WERI-Rb-1 (cell line): ENCODE measurements at places on chromosomes 6 and 20.

GRCh38 chr6:6686748-6687601, 98.5 kb downstream of the LY86 start:
- DNase-seq: peak; percentile 99

DNA sequence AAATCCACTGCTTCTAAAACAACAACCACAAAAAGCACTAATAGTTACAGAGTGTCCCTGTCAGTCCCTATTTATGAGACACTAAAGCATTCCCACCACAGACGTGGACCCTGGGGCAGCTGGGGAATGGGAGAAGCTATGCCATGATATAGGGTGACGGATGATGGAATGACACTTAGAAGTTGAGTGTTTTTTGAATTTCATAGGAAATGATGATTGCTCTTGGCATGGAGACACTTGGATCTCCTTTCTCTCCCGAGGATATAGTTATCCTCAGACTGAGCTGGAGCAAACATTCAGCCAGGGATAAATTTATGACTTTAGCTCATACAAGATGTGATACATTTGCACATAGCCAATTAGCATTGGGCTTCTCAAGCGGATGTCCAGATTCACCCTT, 151.2 kb downstream of the EDN3 start:
- DNase-seq: no peak

GRCh38 chr20:22288957-22289356, 295.4 kb downstream of the FOXA2 start:
- no peak for DNase-seq

GRCh38 chr6:79813143-79813850, 134.1 kb downstream of the ELOVL4 start:
- DNase-seq: no peak

DNA sequence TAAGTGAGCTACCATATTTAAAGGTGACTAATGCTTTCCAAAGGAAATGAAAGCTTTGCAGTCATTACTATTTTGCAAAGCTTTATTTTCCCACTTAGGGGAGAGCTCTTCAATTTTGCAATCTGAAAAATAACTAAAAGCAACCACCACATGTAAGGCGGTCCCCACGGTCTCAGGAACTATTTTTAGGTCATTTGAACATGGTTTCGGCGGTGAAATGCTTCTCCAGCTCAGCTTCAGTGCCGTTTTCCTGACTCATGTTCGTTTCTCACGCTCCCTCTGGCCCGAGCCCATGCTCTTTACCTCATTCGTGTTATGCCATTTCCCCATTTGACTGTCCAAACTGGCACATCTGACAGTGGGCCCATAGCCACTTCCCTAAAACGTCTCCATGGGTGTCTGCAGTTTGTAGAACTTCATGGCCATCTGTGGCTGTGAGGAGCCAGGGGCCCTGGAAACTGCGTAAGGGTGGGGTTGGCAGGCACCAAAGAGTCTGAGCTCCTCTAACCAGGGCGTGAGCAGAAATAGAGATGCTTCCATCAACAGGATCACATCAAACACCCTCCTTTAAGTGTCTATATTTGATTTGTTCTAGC, 46.5 kb downstream of the ADTRP start:
- no peak for DNase-seq

DNA sequence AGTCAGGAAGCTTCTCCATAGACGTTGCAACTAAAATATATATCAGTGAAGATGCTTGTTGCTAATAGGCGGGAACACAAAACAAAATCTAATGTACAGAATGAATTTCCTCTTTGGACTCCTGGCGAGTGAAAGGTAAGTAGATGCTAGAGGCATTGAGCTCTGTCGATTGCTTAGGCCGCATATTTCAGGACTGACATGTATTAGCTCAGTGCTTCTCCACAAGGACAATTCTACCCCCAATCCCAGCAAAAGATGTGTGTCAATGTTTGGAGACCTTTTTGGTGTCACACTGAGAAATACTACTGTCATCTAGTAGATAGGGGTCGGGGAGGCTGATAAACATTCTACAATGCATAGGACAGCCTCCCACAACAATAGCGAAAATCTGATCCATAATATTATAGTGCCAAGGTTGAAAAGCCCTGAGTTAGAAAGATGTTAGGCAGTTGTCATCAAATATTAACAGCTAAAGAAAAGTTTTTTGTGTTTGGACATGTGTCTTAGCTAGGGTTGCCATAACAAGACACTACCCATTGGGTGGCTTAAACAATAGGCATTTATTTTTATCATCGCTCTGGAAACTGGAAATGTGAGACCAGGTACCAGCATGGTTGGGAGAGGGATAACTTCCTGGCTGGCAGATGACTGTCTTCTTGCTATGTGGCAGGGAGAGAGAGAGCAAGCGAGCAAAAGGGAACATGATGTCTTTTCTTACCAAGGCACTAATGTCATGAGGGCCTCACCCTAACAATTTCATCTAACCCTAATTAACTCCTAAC, 48.0 kb upstream of the BCAS1 start:
- no peak for DNase-seq

- DNase-seq: no peak
Observed at GRCh38 chr6:132900849-132901248, 86.5 kb downstream of the RPS12 start.

GRCh38 chr20:8670893-8671215, 398.0 kb upstream of the PLCB4 start:
- DNase-seq: peak; percentile 63

GRCh38 chr6:85047818-85048217, 283.4 kb upstream of the TBX18 start:
- no peak for DNase-seq

DNA sequence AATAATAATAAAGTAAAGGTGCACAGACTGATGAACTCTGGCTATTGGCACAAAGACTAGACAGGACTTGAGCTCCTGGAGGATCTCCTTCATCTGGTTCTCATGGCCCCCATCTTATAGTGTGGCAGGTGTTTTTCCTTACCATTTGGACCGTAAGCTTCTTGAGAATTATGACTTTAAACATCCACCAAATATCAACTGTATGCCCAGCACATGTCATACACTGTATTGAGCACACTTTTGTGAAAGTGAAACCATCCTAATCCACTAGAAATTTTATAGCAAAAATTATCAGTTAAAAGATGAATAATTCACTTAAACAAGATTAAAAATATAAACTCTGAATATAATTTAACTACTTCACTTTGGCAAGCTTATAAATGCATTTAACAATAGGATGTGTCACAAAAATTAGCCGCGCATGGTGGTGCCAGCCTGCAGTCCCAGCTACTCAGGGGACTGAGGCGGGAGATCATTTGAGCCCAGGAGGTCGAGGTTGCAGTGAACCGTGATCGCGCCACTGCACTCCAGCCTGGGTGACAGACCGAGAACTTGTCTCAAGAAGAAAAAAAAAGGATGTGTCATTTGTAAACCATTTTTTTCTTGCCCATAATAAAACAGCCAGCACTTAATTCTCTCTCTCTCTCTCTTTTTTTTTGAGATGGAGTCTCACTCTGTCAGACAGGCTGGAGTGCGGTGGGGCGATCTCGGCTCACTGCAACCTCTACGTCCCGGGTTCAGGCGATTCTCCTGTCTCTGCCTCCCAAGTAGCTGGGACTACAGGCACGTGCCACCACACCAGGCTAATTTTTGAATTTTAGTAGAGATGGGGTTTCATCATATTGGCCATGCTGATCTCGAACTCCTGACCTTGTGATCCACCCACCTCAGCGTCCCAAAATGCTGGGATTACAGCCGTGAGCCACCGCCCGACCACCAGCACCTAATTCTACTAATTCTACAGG, 9.1 kb downstream of the HIVEP2 start:
- no peak for DNase-seq

GRCh38 chr6:158506601-158507000, 53.3 kb upstream of the TMEM181 start:
- peak; percentile 50 for DNase-seq

DNA sequence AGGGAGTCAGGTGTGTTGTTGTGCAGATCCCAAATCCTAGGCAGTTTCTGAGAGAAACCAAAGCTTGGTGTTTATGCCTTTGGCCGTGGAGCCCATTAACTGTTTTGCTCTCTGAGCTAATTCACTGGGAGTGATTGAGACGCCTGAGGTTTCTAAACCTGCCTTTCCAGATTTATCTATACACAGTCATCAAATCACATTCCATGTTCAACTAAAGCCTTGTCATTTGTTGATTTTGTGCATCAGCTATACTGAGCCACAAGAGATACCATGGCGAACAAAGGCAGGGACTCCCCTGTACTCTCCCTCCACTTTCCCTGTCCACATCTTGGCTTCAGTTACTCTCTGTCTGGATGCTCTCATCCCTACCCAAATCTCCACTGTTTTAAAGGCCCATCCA, 229.7 kb upstream of the PMEPA1 start:
- no peak for DNase-seq

- no peak for DNase-seq
Observed at GRCh38 chr20:38895098-38895949, 30.9 kb upstream of the FAM83D start.

GRCh38 chr6:98433325-98434056, 400.9 kb upstream of the POU3F2 start:
- no peak for DNase-seq

- peak; percentile 38 for DNase-seq
Observed at GRCh38 chr6:218153-219018, 73.9 kb upstream of the DUSP22 start.

- DNase-seq: peak; percentile 11
Observed at GRCh38 chr20:19073584-19074218, 138.7 kb upstream of the SLC24A3 start.

GRCh38 chr6:158029668-158030230, 48.1 kb downstream of the SYNJ2 start:
- no peak for DNase-seq

- DNase-seq: no peak
Observed at GRCh38 chr20:43721097-43721428, 5.7 kb downstream of the GTSF1L start.

GRCh38 chr20:38383147-38383546, 36.9 kb downstream of the LBP start:
- DNase-seq: no peak

DNA sequence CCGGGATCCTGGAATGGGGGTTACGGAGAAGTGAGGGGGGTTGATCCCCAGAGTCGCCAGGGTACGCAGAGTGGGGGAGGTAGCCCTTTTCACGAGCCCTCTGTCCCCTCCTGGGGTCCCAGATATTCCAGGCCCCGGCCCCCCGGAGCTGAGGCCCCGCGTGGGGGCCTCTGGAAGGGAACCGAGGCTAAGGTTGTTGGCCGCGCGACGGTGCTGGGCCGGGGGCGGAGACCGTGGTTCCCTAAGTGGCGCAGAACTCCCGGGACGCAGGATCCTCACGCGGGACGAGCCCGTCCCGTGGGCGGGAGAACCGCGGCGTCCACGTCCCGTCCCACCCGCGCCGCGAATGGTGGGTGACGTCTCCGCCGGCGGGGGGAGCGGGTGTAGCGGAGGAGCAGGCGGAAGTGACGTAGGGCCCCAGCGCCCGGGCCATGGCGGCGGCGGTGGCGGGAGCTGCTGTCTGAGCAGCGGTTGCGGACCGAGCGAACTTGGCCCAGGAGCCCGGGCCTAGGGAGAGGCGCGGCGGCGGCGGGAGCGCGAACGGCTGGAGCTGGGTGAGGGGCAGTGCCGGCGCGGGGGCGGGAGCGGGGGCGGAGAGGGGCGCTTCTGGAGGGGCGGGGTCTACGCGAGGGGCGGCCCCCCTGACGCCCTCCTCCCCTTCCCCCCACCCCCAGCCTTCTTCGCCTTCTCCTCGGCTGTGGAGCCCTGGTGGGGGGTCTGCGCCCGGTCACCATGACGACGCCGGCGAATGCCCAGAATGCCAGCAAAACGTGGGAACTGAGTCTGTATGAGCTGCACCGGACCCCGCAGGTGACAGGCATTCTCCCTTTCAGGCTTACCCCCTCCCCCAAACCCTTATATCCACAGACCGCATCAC, at the start of gene RING1:
Gene RING1 (plus strand): TSS at position 410 of the 877 bp plus-strand sequence. CDS start 323 bp downstream, at position 733.
- peak; percentile 90 for DNase-seq
